ENCODE measurements at places on chromosomes 7 and 10.

DNA sequence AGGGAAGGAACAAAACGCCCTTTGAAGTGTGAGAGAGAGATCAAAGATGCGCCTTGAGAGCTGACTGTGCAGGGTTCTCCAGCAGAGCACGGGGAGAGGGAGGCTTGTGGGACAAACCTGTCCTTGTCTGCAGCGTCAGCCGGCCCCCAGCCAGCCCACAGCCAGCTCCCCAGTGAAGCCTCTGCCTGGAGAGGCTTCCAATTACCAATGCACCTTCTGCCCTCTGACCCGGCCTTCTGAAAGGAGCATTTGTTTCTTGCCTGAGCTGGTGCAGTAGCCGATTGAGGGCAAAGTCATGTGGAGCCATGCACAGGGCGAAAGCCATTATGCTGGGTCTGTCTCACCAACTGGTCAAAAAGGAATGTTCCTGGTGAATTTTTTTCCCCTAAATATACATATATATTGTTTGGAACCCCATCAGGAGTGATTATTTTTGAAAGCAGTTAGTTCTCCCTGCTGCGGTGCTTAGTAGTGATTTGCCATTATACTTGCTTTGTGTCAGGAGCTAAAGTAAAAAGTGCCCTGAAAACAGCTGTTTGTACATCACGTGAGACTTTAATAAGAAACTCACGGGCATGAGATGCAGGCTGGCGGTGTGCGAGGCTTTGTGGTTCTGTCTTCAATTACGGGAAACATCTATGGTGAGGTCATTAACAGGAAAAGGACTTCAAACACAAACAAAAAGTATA is 268.6 kb downstream of the KLF6 start:
- DNase-seq, result no peak

- no peak for DNase-seq
Observed at GRCh38 chr7:96599288-96599936, 110.2 kb downstream of the SEM1 start.

GRCh38 chr10:61701055-61701705 is 38.5 kb downstream of the CABCOCO1 start:
- no peak for DNase-seq

- no peak for DNase-seq
Observed at GRCh38 chr7:137172105-137172590, 171.4 kb downstream of the PTN start.

GRCh38 chr10:46055771-46056170 is 9.7 kb upstream of the MSMB start:
- DNase-seq, result peak; percentile 50

- peak; percentile 93 for DNase-seq
Observed at GRCh38 chr7:96993094-96993865, 12.1 kb upstream of the DLX6 start.

DNA sequence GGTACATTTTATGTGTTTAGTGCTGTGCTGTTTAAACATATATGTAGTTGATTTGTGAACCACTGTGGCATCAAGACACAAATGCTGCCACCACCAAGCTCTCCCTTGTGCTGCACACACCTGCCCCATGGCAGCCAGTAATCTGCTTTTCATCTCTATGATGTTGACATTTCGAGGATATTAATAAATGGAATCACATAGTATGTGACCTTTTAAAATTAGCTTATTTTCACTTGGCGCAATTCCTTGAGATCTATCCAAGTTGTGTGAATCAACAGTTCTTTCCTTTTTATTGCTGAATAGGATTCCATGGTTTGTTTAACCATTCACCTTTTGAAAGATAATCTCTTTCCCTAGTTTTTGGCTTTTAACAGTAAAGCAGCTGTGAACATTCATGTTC is 73.1 kb downstream of the BMPR1A start:
- no peak for DNase-seq

GRCh38 chr7:143131781-143132180 is at the start of gene PIP:
PIP (plus strand) TSS chr7:143132077; CDS start chr7:143132117, 40 bp downstream.
- DNase-seq, result no peak

- DNase-seq, result no peak
Observed at GRCh38 chr7:146725520-146725919, 608.9 kb downstream of the CNTNAP2 start.

DNA sequence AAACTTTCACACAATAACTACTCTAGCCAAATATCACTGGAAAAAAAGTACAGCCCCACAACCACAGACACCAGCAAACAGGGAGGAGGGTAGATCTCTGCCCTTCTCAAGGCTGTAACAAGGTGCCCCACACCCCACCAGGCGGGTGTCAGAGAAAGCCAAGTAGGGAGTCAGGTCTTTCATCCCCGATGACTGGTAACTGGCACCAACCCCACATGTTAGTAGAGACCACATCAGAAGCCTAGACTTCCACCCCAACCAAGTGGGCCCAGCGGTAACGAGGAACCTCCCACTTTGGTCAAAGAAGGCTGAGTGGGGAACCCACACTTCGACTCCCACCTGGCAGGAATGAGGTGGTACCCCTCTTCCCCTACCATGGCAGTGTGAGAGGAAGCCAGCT is 16.4 kb upstream of the RUFY2 start:
- DNase-seq, result no peak

DNA sequence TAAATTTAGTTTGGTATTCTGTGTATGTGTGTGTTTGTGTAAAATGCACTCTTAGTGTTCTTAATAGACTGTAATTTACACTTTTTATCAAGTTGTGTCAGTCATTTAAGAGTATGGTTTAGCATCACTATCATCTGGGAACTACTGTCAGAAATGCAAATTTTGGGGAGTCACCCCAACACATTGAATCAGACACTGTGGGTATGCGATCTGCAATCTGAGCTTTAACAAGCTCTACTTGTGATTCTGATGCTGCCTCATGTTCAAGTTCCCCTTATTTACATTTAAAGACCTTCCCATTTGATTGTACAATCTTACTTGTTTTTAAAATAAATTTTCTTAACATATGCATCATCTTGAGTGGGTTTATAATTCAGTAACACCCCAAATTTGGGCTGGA is 218.1 kb upstream of the FOXP2 start:
- no peak for DNase-seq

GRCh38 chr7:47489624-47490023 is 92.3 kb downstream of the TNS3 start:
- DNase-seq, result no peak

GRCh38 chr10:126286256-126286780 is 102.0 kb downstream of the ADAM12 start:
- no peak for DNase-seq

GRCh38 chr7:868189-868486 is 8.2 kb upstream of the GET4 start:
- no peak for DNase-seq

GRCh38 chr7:100546129-100546925 is 7.3 kb downstream of the AGFG2 start:
- no peak for DNase-seq

- no peak for DNase-seq
Observed at GRCh38 chr7:21656081-21656480, 113.2 kb downstream of the DNAH11 start.

- no peak for DNase-seq
Observed at GRCh38 chr7:45129181-45129800, 17.8 kb upstream of the TBRG4 start.

DNA sequence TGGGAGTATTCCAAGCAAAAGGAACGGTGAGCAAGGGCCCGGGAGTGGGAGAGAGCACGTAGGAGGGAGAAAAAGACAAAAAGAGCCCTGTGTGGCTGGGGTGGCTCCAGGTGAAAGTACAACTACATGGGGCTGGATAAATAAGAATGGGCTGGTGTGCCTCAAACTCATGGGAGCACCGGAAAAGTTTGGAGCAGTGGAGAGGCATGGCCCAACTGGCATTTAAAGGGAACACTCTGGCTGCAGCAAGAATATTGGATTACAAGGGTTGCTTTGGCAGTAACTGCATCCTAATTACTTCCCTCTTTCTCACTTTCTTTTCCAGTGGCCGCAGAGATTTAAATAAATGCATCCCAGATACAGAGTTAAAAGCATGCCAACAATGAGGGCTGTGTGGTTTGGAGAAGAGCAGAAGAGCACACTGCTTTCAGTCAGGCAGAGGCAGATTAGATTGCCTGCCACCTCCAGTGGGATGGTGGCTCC is 39.1 kb upstream of the HERPUD2 start:
- DNase-seq, result no peak

- no peak for DNase-seq
Observed at GRCh38 chr10:96290368-96291133, 13.7 kb upstream of the DNTT start.

DNA sequence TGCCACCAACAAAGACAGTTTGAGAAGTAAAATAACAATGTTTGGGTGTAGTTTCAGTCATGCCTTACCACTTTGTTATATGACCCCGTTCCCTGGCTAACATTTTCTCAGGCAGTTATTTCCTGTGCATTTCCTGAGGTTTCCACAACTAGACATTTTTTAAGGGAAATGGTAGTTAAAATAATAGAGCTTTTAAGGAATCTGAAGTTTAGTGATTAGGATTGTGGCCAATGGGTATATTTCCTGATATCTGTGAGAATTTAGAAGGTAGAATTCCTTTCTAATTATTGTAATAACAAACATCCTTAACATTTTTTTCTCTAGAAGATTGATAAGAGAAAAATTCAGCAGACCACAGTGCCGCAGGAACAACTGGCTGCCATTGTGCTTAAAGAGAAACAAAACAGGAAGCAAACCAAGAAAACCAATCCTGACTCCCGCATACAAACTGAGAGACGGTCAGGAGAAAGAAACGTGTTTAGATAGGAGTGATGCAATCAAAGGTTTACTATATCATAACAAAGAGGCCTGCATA is 193.6 kb downstream of the MBL2 start:
- no peak for DNase-seq

DNA sequence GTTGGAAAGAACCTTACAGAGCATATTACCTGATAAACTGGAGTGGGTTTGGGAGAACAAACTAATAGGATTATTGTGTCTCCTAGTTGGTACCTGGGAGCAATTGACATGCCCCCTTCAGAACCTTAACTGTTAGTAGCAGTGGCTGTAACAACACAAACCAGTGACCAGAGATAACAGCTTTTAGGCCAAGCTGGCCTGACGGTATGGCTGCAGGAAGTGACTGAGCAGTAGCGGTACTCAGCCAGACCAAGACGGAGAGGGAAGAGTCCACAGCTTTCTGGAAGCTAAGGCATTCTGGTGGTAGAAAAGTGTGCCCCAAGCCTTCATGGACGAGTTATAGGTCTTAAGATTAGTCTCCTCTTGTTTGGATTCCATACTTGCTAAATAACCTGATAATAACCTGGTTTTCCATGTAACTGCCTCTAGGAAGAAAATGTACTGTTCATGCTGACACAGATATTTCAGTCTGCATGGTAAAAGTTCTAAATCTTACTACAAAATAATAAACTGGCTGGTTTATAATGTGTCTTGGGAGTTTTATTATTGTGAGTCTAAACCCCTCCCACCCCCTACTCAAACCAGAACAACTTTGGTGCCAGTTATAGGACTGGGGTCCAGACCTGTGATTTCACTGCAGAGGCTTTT is 11.3 kb downstream of the NOLC1 start:
- no peak for DNase-seq

GRCh38 chr7:92633211-92633906 is 43.2 kb upstream of the FAM133B start:
- no peak for DNase-seq

GRCh38 chr10:96090463-96090800 is 39.7 kb upstream of the ZNF518A start:
- no peak for DNase-seq

- peak; percentile 71 for DNase-seq
Observed at GRCh38 chr10:132293201-132293812, 14.4 kb downstream of the STK32C start.

- no peak for DNase-seq
Observed at GRCh38 chr7:147436718-147437117, 1153.8 kb upstream of the C7orf33 start.

GRCh38 chr10:86974484-86974883 is 6.2 kb downstream of the ADIRF start:
- DNase-seq, result no peak

DNA sequence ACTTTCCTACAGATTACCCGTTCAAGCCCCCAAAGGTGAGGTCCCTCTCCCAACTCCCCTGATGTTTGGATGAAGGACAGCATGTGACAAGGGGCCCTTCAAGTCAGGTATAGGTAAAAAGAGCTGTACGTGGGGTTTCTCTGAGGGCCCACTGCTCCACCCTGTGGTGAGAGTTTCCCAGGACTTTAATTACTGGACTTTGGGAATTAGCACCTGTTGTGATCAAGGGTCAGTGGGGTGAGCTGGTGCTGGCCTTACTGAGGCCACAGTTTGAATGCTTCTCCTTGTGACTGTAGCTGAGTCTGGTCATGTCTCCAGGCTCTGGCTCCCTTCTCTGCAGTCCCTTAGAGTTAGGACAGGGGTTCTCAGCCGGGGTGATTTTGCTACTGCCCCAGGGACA is 16.8 kb downstream of the UBE2D4 start:
- peak; percentile 68 for DNase-seq

- DNase-seq, result no peak
Observed at GRCh38 chr7:42143711-42144600, 93.1 kb downstream of the GLI3 start.

DNA sequence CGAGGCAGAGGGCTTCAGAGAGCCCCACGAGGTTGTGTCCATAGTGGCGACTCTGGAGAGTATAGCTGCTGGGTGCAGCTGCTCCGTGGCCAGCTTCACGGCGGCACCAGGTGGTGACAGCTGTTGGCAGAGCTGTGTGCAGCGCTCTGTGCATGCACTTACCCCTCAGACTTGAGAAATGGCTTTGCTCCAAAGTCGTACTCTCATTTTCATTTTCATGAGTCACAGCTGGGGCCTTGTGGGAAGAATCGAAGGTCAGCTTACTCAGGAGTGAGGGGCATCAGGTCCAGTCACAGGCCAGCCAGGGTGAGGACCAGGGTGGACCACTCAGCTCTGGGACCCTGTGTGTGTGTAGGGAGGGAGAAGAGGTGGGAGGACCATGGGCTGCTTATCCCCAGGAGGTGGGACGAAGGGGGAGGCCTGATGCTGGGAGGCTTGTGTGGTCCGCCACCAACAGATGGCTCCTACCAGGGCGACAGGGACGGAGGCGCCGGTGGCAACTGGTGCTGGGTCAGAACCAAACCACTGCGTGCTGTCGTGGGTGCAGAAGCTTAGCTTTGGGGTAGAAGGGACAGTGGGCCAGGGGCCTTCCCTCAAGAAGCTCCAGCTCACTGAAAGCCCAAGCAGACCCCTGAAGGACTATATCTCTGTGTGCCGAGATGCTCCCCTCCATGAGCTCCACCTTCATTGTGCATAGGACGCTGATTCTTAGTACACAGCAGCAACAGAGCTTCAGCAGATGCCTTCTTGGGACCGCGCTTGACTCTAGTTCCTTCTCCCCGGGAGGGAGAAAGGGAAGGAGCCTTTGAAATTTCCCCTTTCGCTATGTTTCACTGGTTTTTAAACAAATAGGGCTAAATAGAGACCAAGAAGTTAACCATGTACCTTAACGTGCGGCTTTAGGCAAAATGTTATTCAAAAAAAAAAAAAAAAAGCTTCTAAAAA is 225.0 kb downstream of the CELF2 start:
- DNase-seq, result no peak
